ENCODE measurements at places on chromosomes 16 and 17.

- no peak for DNase-seq
Measured at GRCh38 chr17:360092-360750, 7.6 kb upstream of the RPH3AL start.

DNA sequence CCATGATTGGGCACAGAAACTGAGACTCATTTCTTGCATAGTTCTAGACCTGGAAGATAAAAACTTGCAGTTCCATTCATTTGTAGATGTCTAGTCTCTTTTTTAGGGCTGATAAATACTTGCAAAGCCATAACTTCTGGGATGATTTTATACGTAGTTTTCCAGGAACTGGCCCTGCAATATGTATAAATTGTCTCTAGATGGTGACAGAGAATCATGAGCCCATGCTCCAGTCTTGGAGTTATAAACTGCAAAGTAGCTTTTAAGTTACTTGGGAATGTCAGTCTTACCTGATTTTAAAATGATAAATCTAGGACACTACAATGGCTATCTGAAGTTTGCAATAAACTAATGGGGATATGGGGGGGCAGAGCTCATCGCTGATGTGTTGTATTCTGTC is 3.0 kb upstream of the ADAMTS18 start:
- no peak for DNase-seq

GRCh38 chr17:5344914-5345313 is 62.8 kb downstream of the RABEP1 start:
- DNase-seq: no peak

- DNase-seq: no peak
Measured at GRCh38 chr16:65312795-65313194, 190.9 kb upstream of the CDH11 start.

DNA sequence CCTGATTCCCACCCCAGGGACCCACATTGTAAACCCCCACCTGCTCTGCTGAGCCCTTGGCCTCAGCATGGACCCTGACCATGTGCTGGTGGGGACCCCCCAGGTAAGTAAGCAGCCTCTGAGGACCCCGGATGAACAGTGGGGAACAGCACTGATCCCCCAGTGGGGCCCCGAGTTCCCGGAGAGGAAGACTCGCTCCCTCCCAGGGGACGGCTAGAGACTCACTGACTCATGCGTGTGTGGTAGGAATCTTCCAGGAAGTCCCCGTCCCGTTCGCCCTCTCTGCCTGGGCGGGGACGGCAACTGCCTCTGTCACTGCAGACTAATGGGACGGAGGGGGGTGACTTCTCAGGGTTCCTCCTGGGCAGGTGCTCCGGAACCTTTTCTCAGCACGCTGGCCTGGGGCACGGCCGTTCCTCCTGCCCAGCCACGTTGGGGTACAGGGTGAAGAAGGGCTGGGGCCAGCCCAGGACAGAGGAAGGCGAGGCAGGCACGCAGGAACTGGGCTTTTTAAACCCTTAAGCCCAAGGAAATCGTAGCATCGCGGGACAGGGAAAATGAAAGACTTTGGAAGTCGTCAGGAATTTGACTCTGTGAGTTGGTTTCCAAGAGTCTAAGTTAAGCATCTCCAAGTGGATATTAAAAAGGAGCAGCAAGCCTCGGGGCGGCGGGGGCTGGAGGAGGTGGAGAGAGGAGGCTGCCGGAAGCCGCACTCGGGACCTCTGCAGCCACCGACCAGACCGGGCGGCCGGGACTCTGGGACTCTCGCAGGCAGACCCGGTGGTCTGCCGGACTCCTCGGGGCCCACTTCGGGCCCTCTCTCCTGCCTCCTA is 178.7 kb downstream of the SEC14L1 start:
- DNase-seq: peak; percentile 88

GRCh38 chr17:78421084-78421533 is 42.7 kb downstream of the PGS1 start:
- no peak for DNase-seq

DNA sequence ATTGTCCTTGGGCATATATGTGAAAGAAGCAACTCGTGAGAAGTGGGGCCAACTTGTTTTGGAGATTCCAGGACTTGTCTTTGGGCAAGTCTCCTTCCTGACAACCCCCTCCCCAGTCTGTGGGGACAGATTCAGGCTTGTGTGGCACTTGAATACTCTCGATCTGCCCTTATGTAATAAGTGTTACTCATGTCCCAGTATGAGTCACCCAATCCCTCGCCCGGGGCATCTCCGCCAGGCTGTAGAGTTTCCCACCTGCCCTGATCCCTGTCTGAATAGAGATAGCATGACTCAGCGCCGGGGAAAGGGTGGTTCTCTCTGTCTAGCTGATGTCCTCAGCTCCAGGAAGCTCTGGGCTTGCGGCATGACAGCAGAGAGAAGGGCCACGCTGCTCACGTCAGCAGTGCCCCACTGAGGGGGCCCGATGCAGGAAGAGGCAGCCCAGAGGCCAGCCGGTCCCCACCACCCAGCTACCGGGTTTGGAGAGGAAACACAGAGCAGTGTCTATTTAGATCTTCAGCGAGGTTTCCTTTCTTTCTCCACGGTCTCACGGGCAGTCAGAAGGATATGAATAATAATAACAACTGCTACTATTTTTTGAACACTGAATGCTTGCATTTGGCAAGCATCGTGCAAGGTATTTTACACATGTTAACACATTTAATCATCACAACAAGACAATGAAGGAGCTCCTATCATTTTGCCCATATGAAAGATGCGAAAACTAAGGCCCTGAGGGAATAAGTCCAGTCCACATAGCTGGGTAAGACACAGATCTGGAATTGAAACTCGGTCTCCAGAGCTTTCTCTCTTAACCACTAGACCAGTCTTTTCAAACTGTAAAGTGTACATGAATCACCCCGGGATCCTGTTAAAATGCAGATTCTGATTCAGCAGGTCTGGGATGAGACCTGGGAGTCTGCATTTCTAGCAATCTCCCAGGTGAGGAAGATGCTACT is 426.7 kb upstream of the MAF start:
- peak; percentile 50 for DNase-seq

- no peak for DNase-seq
Measured at GRCh38 chr16:62034231-62035114, 1.8 kb downstream of the CDH8 start.

DNA sequence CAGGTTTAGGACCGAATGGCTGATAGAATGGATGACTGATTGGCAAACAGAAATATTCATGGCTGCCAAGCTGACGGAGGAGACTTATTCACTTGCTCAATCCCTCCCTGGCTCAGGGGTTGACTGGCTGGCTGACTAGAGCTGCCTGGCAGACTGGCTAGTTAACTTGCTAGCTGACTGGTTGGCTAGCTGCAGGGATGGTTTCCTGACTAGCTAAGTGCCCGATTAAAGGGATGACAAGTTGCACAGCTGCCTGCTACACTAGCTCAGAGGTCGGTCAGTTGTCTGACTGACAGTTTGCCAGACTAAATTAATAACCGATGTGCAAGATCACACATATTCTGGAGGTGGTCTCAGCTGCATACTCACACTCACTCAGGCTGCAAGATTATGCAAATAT is 1208.4 kb upstream of the CDH8 start:
- no peak for DNase-seq

DNA sequence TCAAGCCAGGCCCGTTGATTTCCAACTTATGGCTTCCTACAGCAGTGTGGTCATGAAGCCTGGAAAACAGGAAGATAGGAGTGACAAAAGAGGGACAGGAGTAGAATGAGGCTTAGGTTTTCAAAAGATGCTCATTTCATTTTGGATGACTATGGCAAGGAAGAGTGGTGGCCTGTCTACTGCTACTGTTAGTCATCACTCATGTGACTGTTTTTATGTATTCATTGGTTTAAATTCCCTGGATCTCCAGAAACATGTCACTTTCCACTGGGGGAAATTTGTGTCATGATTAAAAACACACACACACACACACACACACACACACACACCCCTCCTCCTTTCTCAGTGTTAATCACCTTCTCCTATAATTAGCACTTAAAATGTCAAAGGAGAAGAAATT is 1.1 kb upstream of the CYLD start:
- no peak for DNase-seq

DNA sequence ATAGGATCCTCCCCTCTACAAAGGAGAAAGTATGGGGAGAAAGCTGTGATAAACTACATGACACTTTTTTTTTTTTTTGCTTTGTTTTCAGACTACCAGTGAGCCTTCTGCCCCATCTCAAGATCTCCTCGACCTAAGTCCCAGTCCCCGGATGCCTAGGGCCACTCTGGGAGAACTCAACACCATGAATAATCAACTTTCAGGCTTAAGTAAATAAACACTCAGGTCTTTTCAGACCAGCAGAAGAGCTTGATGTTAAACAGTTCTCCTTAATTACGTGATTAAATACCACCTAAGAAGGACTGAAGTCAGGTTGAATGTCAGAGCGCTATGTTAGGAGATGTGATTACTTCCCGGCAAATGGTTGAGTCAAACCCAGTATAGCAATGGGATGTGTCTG is 31.4 kb downstream of the COX11 start:
- no peak for DNase-seq

GRCh38 chr17:67359960-67360791 is 6.2 kb downstream of the PSMD12 start:
- no peak for DNase-seq

GRCh38 chr17:66307257-66307656 is 4.8 kb downstream of the PRKCA start:
- no peak for DNase-seq

DNA sequence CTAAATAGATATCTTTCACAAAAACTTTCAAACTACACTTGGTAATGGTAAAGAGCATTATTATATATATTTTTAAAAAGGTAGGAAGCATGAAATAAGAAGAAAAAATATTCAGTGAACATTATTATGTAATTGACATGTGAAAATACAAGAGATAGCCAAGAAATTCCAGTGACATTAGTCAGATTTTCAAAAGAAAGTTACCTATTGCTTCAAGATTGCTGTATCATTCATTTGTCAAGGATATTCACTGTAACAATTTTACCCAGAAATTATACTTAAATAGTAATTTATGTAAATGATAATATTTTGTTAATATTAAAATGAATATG is 350.2 kb downstream of the KIF2B start:
- no peak for DNase-seq

DNA sequence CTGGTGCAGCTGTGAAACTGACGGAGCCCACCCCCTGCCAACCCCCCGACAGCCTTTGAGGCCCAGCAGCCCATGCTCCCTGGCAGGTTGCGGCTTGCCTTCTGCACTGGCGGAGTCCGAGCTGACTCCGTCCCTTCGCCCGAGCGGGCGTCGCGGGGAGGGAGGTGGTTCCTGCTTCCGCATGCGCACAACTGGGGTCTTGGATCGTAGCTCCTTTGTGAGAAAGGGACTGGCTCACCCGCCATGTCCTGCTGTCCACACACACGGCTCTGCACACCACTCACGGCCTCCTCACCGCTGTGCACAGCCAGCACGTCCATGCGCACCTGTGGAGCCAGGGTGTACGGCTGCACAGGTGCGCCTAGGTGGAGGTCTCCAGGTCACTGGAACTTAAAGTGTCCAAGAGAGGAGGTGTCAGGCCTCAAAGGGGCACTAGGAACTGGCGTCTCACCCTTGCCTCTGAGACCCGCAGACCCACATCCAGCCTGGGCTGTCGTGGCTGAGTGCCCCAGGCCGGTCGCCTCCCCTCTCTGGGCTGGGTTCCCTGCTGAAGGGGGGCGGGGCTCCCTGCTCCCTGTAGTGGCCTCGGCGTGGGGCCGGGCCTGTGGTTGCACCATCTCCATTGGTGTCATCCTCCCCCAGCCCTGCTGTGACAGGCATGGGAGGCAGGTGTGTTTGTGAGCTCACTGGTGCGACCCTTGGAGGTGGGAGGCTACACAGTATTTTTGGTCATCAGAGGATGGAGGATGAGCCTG is 45.3 kb downstream of the JPH3 start:
- DNase-seq: no peak

DNA sequence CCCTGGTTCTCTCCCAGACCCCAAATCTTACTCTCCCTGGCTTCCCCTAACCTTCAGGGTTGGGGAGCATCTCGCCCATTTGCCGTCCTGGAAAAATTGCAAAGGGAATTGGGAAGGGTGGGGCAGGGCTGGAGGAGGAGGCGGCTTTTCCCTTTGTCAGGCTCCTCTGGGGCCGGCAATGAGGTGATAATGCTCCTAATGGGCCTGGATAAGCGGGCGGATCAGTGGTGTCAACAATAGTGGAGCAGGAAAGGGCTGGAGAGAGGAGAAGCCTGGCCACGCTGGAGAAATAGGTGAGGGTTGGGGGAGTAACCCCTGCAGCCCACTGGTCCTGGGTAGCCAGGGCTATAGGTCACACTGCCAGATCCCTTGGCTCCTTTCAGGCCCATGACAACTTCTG is 12.3 kb downstream of the SCN4A start:
- DNase-seq: no peak

GRCh38 chr17:67659028-67659427 is 58.7 kb upstream of the NOL11 start:
- DNase-seq: no peak

DNA sequence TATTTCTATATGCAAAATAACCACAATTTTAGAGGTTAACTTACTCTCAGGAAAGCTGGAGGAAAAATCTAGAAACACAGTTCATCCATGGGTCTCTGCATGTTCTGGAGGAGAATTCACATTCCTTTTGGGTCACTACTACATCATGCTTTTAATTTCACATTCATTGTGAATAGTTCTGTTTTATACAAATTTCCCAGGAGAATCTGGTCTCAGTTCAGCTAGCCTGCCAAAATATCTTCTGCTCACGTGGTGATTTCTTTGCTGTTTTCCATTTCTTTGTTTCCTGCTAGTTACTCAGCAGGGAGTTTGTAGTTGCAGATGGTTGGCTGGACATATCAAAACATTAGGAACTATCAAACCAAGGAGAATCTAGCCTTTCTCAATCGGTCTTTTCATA is at the start of gene ABCA9:
Gene ABCA9, minus strand, starts transcription at position 106 of the 400 bp plus-strand sequence. CDS start 9,801 bp downstream, outside the sequence.
- peak; percentile 42 for DNase-seq

- DNase-seq: no peak
Measured at GRCh38 chr17:72182371-72182873, 61.6 kb downstream of the SOX9 start.

DNA sequence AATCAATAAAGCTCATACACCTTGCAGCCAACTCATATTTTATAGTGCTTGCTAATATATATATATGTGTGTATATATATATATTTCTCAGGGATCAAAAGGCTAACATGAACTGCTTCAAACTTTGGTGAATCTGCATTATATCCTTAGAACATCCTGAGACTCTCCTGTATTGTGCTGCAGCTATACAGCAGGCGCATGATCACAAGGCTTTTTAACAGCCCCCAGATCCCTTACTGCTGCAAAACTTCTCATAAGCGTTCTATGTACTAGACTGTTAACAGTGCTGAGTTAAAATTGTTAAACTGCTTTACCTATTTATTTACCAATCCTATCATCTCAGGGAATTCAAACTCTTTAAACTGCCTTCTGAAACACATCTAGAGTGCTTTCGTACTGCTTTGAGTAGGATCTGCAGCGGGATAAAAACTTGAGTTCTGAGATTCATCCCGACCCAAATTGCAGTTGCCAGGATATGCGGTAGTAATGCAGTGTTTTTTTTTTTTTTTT is 1.3 kb downstream of the GPATCH8 start:
- no peak for DNase-seq

GRCh38 chr17:16074423-16074822 is 74.8 kb downstream of the TTC19 start:
- DNase-seq: no peak

- DNase-seq: no peak
Measured at GRCh38 chr16:20347666-20348364, 4.7 kb downstream of the UMOD start.

GRCh38 chr16:85029981-85030401 is 2.4 kb downstream of the KIAA0513 start:
- DNase-seq: peak; percentile 52

Measured in uterus (tissue), 4 donors.